Stimulated activated CD4-positive, alpha-beta T cell treated with anti-CD3 and anti-CD28 coated beads, TNF-alpha, amount 100 ng/mL, for 4 hours (primary cell): ENCODE measurements at places on chromosomes 16 and 17.

GRCh38 chr17:51707216-51707615 is 446.9 kb downstream of the UTP18 start:
- DNase-seq, result no peak

DNA sequence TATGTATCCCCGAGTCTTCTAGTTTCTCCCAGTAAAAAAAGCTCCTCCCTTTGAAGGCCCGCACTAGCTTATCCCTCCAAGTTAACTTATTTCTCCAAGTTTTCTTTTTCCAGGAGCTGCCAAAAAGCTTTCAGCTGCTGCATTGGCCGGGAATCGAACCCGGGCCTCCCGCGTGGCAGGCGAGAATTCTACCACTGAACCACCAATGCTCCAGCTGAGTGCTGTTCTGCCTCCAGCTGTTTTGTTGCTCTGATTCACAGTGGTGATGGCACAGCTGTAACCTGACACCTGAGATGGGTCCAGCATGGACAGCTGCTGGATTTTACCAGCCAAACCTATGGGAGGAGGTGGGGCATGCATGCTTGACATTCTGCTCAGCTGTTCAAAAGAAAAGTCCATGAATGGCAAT is 22.1 kb downstream of the VAC14 start:
- no peak for DNase-seq

DNA sequence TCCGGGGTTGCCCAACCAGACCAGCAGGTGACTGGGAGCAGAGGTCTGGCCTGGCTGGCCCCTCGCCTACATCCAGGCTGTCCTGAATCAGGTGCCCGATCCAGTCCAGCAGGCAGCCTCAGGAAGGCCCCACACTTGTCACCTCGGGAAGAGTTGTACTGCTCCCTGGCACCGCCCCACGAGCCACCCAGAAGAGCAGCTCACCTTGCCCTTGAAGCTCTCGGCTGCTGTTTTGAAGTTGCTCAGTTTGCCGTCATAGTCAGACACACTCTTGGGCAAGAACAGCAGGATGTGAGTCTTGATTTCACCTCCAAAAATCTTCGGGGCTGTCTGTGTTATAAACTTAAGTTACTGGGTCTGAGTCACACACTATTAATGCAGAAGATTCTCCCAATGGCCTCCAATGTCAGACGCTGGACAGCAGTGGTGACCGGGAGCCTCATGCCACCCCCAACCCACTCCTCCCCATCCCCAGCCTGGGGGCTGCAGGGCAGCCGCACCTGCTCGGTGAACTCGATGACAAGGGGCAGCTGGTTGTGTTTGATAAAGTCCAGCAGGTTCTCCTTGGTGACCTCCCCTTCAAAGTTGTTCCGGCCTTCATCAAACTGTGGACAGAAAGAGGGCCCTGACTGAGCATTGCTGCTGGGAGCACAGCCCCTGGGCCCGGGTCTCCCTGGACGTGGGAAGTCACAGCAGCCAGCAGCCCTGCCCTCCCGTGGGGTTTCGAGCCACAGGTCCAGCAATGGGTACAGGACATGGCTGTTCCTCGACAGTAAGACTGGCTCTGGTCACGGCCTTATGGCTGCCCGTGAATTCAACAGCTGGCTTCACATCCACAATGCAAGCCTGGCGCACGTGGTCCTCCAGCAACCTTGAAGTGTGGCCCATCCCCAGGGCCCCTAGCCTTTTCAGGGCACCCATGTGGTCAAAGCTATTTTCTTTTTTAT is 12.2 kb upstream of the PPP1R27 start:
- DNase-seq, result no peak

DNA sequence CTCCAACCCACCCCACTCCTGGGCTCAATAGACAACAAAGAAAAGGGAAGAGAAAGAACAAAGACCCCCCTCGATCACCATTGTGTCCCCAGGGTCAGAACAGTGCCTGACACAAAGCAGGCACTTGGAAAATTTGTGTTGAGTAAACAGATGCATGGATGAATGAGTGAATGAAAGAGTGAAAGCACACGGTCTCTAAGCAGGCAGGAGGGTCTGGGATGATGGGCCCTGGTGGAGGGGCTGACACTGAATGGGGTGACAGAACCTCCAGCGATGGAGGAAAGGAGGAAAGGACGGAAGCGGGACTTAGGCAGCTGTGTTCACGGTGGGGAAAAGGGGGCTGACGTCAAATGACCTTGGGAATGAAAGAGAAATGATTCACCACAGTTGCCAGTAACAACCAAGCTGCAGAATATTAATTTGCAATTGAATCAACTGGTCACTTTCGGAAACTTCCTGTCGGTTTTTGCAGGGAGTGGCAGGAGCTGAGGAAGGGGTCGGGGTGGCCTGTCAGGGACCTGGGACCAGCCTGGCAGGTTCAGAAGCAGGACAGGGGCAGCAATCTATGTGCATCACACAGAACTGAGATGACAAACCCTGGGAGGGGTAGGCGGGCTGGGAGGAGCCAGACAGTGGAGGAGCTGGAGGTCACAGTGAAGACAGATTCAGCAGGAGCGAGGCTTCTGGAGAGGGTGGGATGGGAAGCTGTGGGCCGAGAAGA is 6.7 kb upstream of the GAST start:
- no peak for DNase-seq
